ENCODE measurements at places on chromosomes 13 and 19. TPM values are rescaled to one million over a fixed set of nuclear protein-coding genes. Genes with fewer than 3 reads are reported as not detected.
A peak's percentile ranks its signal among the peaks of the same experiment; 100 is the strongest.

- H3K4me1 ChIP-seq, result no peaks in the 10 kb centered on the region
- H3K36me3 ChIP-seq, result no peaks in the 10 kb centered on the region
- H3K27ac ChIP-seq, result no peak overlapping the region
- no peak overlapping the region for H3K4me3 ChIP-seq
These were observed 1170.0 kb upstream of the MIR17HG start for GRCh38 chr13:90177512-90177911.

Gene MBD3L2
- not detected for polyA plus RNA-seq

DNA sequence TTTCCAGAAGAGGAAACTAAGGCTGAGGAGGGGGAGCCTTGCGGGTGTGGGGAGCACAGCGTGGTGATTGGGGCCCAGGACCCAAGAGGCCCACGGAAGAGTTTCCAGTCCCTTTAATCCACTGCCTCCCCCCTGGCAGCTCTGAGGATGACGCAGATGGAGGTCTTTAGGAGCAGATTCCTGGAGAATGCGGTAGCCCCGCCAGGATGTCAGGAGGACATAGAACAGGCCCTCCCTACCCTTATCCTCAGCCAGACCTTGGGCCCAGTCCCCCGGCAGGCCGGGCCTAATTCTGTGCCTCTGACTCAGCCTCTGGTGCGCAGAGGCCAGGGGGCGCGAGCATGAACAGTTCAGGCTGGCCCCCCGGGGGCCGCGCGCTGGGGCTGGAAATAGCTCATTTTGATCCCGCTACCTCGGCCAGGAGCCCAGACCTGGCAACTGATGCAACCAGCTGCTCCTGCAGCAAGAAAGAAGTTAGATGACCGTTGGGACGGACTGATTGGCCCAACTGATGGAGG lies 461 bp upstream of the HSPB6 start:
- H3K27me3 ChIP-seq, result no peaks in the 10 kb centered on the region
- peaks cover 43% of the 10 kb centered on the region for H3K36me3 ChIP-seq
- H3K4me3 ChIP-seq, result peak overlapping the region; percentile 86
- H3K27ac ChIP-seq, result peak overlapping the region; percentile 99
- peak; percentile 99 for DNase-seq

GRCh38 chr19:29404951-29405727 lies 120.7 kb upstream of the VSTM2B start:
- no peaks in the 10 kb centered on the region for H3K27me3 ChIP-seq
- H3K4me3 ChIP-seq, result no peak overlapping the region
- DNase-seq, result no peak
- H3K27ac ChIP-seq, result no peak overlapping the region
- H3K36me3 ChIP-seq, result no peaks in the 10 kb centered on the region

DNA sequence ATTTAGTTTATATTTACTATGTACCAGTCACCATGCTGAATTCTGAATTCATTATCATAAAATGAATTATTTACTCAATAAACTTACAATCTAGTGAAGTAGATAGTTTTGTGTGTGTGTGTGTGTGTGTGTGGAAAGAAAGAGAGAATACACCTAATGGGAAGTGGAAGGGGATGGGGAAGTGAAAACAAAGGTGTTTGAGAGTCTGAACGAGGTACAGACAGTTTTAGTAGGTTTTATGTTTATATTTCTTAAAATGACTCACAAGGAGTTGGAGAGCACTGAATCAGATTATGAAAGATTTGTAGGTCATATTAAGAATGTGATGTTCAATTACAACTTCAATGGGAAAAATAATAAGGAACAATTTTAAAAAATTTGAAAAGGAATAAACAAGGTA lies 1753.0 kb downstream of the SLITRK1 start:
- H3K27ac ChIP-seq, result no peak overlapping the region
- no peaks in the 10 kb centered on the region for H3K4me1 ChIP-seq
- H3K27me3 ChIP-seq, result no peaks in the 10 kb centered on the region
- DNase-seq, result no peak
- H3K4me3 ChIP-seq, result no peak overlapping the region
- H3K36me3 ChIP-seq, result no peaks in the 10 kb centered on the region

All from sigmoid colon (tissue), 7 donors.